T follicular helper cell (primary cell): ENCODE measurements at places on chromosomes 1 and 21.

DNA sequence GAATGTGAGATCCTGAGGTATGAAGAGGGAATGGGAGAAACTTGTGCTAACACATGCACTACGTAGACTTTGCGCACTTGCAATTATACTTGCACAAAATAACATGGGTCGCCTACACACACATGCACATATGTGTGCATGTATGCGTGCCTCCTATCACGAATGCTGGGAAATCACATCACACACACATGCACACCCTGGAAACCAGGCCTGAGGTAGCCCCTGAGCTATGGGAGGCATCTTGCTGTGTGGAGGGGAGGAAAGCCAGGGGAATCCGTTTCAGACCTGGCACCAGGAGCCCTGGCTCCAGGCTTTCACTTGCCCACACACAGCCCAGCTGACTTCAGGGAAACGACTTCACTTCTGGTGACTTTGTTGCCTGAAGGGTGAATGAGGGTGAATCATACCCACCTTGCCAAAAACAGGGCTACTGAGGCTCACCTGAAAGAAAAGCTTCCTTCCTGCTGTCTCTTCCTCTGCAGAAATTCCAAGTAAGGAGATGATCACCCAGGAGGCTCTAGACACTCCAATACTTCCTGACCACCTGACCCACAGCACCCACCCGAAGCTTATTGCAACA is 136.0 kb upstream of the NGF start:
- no peak for DNase-seq

- no peak for DNase-seq
These were observed 80.2 kb downstream of the CD58 start for GRCh38 chr1:116490588-116490987.

DNA sequence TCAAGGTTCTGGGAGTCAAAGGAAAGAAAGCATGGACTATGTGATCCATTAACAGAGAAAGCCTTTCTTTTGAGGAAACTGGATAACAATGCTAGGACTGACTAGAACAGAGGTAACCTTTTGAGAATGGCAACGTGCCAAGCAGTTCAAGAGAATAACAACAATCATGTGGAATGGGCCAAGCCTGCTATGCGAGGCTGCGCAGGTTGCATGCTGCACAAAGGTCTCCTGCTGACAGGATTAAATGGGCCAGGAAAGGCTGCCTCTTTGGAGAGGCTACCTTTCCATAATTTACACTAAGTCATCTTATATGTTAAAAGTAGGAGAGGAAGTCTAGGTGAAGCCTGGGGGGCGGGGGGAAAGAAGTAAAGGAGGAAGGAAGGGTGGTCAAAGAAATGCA is 5.8 kb downstream of the PCNX2 start:
- no peak for DNase-seq

DNA sequence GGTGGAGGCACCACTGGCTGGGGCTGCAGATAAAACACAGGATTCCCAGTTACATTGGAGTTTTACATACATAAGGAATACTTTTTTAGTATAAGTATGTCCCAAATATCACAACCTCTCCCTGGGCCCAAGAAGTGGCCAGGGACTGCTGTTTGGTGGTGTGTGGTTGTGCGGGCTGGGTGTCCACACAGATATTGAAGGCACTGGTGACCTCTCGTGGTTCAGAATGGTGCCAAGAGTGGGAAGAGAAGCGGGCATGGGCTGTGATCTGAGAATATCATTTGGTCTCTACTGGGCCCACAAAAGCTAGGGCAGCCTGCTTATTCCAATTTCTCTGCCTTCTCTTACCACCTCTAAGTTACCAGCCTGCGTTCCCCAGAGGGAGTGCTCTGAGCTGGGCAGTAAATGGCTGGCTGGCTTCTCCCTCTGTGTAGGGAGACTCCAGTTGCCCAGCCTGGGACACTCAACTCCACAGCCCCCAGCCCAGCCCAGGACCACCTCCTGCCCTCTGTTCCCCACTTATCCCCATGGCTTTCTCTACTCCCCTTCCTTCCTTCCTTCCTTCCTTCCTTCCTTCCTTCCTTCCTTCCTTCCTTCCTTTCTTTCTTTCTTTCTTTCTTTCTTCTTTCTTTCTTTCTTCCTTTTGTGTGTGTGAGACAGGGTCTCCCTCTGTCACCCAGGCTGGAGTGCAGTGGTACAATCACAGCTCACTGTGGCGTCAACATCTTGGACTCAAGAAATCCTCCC is 42.8 kb upstream of the RD3 start:
- no peak for DNase-seq
